ENCODE measurements at places on chromosomes 7 and 10.
A peak's percentile ranks its signal among the peaks of the same experiment; 100 is the strongest.

- no peak for DNase-seq
Observed at GRCh38 chr10:58641708-58642107, 129.0 kb downstream of the BICC1 start.

DNA sequence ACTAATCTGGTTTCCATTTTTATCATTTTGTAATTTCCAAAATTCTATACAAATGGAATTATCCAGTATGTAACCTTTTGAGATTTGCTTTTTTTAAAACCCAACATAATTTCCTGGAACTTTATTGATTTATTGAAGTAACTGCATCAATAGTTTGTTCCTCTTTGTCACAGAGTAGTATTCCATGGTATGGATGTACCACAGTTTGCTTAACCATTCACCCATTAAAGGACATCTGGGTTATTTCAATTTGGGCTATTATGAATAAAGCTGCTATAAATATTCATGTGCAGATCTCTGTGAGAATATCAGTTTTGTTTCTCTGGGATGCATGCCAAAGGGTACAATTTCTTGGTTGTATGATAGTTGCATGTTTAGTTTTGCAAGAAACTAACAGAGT lies 2.9 kb downstream of the GPNMB start:
- DNase-seq = no peak

- DNase-seq = no peak
Observed at GRCh38 chr7:92988941-92989545, 128.7 kb downstream of the SAMD9 start.

- no peak for DNase-seq
Observed at GRCh38 chr10:3255075-3255474, 82.5 kb upstream of the PITRM1 start.

- no peak for DNase-seq
Observed at GRCh38 chr10:17766731-17767130, 14.7 kb downstream of the TMEM236 start.

DNA sequence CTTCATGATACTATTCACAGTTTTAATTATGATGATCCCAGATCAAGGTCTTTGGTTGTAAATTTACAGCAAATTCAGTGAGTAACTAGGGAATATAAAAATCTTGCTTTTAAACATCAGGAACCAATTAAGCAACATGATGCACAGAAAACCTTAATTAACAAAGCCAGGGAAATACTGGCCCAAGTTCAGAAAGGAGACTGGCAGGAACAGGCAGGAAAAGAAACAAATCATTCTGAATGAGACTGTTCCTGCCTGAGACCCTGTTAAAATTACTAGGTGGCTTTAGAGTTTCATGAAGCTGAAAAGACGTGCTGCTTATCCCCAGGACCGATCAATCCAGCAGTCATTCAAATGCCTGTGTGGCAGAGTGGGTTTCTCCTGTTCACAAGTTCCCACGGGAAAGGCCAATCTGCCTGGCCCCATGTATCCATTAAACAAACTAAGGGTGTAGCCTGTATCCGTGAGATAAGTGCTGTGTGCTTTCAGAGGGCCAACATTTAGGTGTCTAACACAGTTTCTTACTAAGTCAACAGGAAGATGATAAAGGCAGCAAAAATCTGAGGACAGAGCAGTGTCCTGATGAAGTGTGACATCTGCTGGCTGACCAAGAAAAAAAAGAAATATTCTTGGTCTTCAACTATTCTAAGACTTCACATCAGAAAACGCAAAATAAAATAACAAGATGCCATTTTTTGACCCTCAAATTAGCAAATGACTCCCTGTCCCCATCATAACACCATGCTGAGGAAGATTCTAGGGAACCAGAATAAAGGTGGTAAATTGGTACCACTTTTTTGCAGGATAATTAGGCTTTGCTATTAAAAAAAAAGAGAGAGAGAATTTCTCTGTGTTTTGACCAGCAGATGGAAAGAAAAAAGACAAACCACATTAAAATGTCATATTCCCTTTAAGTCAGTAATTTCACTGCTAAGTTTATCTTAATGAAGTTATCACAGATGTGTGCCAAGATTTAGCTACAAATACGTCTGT lies 34.2 kb downstream of the PUS7 start:
- DNase-seq = no peak

- no peak for DNase-seq
Observed at GRCh38 chr7:74344786-74345185, 55.6 kb downstream of the CLIP2 start.

DNA sequence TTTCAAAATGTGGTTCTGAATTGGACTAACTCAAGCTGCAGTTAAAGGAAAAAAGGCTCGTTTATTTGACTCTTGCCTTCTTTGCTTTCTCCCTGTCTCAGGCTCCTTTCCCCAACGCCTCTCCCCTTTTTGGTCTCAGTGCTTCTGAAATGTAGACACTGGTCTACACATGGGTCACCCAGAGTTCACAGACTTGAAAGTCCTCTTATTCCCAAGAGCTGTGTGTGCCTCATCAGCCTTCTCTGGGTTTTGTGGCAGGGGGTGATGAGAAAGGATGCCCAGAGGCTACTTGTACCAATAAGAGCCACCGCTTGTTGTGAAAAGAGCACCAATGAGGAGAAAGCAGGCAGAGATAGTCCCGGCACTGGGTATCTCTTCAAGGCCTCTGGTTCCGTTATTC lies 125.7 kb downstream of the BICC1 start:
- no peak for DNase-seq

- DNase-seq = no peak
Observed at GRCh38 chr10:18409599-18410397, 241.6 kb downstream of the NSUN6 start.

GRCh38 chr7:84913731-84914130 lies 273.1 kb downstream of the SEMA3D start:
- DNase-seq = no peak

DNA sequence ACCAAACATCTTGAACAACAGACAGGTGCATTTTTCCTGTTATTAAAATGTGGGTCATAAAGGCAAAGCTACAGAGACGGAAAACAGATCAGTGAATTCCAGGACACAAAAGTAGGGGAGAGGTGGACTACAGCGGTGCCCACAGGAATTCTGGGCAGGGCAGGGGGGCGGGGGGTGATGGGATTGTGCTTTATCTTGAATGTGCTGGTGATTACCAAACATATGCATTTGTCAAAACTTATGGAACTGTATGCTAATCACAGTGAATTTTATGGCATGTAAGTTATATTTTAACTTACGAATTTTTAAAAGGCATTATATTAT lies 519.4 kb downstream of the CNTNAP2 start:
- no peak for DNase-seq

DNA sequence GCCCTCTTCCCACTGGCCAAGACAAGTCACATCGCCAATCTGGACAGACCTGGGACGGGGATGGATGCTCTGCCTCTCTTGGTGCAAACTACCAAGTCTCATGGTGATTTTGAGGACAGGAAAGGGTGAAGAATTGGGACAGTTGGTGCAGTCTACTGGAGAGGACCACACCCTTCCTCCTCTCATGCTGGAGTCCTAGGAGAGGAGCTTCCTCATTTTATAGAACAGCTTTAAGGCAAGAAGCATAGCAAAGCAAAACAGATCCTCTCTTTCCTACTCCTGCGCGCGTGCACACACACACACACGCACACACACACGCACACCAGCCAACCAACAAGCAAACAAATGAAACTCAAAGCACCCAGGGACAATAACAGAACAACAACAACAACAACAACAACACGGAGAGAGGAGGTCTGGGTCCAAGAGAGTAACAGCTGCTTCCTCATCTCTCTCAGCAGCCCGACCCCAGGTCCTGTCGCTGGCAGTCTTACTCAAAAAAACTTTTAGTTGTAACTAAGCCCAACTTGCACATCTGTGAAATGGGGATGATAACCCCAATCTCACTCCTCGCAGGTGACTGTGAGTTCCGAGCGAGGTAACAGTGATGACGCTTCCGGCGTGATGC lies 83.4 kb downstream of the TMEM178B start:
- DNase-seq = no peak

GRCh38 chr7:106623853-106624252 lies 37.1 kb downstream of the CCDC71L start:
- DNase-seq = no peak

DNA sequence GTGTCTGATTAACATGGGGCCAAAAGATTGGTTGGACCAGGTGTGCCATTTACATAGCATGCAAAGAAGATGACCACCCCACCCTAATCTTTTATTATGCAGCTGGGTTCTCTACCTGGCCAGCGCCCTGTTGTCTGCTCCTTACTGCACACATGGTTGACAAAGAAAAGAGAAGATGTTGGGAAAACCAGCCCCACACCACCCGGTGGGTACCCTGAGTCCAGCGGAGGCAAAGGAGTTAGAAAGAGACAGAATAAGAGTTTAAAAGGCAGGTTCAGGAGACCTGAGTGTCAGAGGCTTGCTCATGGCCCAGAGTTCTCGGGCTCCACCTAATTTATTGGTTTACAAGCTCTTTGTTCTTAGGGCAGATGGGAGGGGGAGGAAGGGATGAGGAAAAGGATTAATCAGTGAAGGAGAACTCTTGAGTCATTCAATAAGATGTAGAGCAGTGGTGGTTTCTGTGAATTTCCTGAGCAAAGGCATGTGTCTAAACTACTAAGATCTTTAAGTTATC lies 24.1 kb upstream of the ABCA13 start:
- no peak for DNase-seq

DNA sequence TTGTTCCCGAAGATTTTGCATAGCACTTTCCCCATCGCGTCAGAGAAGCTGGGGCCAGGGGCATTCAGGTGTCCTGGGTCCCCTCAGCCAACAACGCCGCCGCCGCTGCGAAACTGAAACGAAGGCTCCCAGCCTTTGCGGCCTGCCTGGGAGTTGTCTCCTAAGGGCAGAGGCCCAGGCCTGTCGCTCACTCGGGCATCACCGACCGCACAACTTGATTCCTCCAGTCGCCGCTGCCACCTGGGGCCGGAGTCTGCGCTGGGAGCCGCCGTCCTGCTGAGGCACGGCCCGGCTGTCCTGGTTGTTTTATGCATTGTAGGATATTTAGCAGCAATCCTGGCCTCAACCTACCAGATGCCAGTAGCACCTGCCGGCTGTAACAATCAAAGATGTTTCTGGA lies 22.0 kb downstream of the ZSCAN25 start:
- no peak for DNase-seq

GRCh38 chr10:8043569-8044306 lies 10.8 kb upstream of the GATA3 start:
- no peak for DNase-seq

DNA sequence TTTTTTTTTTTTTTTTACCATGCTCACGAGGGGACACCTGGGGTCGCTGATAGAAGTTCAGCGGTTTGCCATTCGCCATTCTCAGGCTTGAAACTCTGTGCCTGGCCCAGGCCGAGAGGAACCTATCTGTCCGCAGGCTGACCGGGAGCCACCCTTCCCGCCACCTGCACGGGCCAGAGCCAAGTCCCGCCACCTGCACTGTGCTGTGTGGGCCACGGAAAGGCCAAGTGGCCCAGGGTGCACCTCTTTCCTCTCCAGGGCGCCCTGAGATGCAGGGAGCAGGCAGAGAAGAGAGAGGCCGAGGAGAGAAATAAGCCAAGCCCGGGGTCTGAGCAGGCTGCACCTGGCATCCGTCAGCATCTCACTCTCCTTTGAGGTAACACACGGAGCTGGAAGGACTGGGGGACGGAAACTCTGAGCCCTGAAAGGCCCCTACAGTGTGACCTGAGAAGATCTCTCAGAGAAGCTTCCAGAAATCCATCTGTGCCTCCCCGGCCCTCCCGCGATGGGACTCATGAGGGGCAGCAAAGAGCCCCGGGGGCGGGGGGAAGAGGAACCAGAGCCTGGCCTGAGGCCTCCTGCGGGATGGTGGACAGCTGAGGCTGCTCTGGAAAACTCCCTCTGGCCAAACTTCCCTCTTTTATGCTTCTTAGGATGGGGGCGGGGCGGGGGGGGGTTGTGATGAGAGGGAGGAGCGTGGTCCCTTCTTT lies 46.6 kb downstream of the PRKAG2 start:
- DNase-seq = no peak

- DNase-seq = no peak
Observed at GRCh38 chr7:134297489-134297888, 19.2 kb downstream of the SLC35B4 start.

DNA sequence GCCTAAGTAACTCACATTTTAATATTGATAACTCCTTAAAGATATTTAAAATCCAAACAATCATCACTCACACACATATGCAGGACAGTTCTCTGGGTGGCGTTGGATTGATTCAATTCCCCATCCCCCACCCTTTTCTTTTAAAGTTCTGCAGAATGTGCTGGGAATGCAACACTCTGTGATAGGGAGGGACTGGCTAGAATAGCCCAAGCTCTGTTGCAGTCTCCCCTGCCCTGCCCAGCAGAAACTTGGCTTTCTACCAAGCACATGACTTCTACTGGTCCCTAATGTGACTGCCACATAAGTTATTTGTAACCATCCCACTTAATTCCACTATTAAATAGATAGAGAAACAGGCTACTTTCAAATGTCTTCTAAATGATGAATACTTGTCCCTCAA lies 55.2 kb downstream of the TWIST1 start:
- DNase-seq = no peak

DNA sequence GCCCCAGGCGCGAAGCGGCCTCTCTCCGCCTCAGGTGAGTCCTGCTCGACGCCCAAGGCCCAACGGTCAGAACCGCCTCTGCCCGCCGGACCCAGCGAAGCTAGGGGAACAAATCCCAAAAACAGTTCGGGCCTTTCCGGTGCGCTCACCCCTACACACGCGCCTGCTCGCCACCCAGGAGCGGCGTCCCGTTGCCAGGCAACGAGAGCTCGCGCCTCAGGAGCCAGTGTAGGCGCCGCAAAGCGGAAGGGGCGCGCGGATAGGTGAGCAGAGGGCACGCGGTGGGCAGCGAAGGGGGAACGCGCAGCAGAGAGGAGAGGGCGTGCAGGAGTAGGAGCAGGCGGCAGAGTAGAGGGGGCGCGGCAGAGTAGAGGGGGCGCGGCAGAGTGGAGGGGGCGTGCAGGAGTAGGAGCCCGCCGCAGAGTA lies at the start of the genes DYDC1 and DYDC2:
DYDC1 (minus strand) TSS at position 193 of the 426 bp plus-strand sequence. CDS start 4,154 bp downstream, outside the sequence.
DYDC2 (plus strand) TSS at position 219 of the 426 bp plus-strand sequence. CDS start 5,663 bp downstream, outside the sequence.
- no peak for DNase-seq

DNA sequence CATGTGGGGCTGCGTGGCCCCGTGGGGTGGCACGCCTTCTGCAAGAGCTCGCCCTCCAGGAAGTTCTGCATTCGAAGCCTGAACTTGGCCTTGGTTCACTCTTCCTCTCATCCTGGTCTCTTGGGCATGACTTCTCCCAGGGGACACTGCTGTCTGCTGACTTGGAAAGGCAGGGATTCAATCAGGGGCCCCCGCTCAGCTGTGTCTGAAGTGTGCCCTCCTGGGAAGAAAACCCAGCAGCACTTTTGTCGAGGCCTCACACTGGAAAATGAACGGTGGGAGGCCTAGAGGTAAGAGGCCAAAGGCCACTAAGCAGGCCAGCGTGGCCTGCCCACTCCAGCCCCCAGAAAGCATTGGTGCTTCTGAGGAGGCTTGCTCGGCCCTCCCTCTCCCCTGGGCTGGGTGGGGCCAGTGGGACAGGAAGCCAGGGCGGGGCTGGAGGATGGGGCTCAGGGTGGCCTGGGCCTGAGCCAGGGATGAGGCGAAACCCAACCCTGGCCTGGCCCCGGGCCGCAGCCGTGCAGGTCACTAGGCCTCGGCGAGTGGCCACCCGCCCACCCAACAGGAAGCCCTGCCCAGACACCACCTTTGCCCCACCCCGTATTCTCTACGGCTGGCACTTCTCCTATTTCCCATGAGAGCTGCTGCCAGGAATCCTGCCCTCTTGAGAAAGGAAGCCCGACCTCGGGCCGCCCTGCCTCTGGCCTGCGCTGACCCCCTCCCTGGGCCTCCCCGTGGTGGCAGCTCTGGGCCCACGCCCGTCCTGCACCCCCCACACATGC lies 81.1 kb downstream of the ZMIZ1 start:
- peak; percentile 10 for DNase-seq

GRCh38 chr7:110448918-110449317 lies 642.0 kb upstream of the LRRN3 start:
- DNase-seq = no peak
